ENCODE measurements at places on chromosomes 1 and 21.

DNA sequence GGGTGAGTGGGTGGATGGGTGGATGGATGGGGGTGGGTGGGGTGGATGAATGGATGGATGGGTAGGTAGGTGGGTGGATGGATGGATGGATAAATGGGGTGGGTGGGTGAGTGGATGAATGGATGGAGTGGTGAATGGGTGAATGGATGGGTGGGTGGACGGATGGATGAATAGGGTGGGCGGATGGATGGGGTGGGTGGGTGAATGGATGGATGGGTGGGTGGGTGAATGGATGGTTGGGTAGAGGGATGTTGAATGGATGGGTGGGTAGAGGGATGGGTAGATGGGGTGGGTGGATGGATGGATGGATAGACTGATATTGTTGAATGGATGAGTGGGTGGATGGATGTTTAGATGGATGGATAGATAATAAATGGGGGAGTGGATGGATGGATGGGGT is 26.9 kb upstream of the CCDC27 start:
- no peak for DNase-seq

- no peak for DNase-seq
Measured at GRCh38 chr1:20978413-20978812, 191.3 kb upstream of the HP1BP3 start.

DNA sequence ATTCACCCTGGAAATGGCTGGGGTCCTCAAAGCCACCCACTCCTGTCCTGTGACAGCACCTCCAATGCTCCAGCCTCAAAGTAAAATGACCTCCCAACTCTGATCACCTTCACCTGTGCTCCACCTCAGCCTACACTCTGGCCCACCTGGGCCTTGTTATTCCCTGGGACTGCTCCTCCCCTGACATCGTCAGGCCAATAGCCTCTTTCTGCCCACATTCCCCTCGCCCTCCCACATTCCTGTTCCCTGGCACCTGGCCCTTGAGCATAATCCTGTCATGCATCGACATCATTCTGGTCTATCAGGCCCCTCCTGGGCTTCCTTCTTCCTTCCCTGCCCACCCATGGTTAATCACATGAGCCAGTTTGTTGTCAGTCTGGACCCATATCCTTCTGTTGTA is 13.2 kb upstream of the BCAR3 start:
- no peak for DNase-seq

DNA sequence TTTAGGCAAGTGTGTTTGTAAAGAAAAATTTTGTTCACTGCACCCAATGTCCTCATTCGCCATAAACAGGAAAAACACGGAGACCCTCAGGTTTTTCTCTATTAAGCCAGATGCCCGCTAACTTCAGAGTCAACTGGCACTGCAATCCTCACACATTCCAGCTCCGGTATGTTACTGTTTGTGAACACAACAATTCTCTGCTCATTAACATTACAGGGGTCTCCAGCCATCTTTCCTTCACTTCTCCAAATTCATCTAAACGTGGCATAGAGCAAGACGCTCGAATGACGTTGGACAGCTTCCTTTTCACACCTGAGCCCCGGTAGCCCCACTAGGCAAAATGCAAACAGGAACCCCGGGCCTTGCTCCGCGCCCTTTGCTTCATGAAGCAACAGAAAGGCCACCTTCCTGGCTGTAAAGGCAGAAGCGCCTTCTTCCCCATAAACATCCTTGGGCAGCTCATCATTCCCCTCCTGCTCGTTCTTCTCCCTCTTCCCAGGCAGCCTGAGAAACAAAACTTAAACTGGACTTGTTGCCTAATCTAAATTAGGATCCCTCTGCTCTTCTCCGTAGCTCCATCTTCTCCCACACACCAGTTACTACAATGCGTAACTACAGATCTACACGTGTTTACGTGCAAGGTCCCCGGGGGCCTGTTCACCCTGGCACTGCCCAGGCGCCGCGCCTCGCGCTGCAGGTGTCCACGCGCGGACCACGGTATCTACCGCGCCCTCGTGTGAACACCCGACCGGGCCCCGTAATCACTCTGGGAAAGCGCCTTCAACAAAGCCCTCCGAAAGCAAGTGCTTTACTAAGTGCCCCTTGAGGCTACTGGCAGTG is 1.2 kb downstream of the LBR start:
- no peak for DNase-seq

DNA sequence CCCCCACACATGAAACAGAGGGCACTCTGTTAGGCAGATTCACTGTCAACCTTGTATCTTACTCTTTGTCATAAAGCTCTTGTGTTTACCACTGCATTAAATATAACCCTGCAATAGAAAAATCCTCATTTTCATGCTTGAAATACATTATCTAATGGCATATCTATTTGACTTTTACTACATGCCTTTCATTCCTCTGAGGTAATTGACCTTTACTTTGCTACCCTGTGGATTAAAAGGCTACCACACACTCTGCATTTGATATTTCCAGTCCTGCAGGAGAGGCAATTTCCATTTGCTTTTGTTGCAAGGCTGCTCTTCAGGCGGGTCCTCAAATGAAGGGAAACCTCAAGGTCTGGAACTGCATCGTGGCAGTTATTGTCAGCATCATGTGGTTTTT is 238.0 kb downstream of the NTNG1 start:
- no peak for DNase-seq

DNA sequence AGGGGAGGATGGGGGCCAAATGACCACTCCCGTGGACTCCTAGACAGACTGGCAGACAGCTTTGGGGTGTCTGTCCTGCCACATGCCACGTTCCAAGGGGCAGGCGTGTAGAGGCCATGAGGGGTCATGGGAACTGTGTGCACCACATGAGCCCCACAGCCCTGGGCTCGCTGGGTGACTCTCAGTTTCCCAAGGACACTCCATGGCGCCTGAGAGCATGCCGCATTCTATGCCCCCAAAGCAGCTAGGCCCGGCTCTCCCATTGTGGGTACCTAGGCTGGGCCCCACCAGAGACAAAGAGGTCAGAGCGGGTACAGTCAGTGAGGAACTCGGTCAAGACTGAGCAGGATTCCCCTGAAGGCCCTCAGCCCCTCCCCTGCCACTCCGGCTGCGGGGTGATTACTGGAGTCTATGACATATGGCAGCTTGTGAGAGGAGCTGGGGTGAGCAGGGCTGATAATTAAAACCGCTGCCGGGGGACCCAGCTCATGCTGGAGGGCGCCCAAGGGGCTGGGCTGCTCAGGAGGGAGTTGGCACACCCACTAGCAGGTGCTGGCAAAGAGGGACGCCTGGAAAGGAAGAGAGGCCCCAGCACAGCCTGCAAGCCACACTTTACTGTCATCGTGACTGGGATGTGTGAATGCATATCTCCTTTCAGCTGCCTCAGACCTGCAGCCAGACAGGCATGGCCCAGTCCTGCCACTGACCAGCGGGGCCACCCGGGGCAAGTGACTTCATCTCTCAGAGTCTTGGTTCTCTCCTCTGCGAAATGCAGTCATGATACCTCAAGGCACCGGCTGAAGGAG is 8.4 kb downstream of the LRP8 start:
- DNase-seq, result no peak

GRCh38 chr21:14768042-14768441 is 221.9 kb upstream of the SAMSN1 start:
- no peak for DNase-seq

Data from activated CD8-positive, alpha-beta memory T cell treated with anti-CD3 and anti-CD28 coated beads for 48 hours (primary cell).